ENCODE measurements at places on chromosomes 5 and 9.

DNA sequence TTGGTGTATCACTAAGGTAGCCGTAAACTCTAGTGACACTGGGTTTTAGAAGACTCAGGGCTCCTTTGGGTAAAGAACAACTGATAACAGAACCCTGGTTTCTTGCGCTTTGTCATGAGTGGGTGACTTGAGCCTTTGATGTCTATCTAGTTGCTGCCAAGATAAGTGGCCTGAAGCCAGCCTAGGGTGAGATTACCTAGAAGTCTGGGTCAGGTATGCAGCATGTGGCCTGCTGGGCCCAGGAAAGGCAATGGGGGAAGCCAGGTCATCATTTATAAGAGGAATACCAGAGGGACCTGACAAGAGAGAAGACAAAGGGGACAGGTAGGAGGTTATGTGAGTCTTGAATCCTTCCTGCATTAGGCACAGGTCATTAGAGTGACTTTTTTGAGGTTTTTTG, 23.2 kb upstream of the GARNL3 start:
- no peak for DNase-seq

- no peak for DNase-seq
Observed at GRCh38 chr9:37155601-37156000, 35.2 kb downstream of the ZCCHC7 start.

GRCh38 chr9:93577975-93578682, 1.7 kb downstream of the PHF2 start:
- no peak for DNase-seq

DNA sequence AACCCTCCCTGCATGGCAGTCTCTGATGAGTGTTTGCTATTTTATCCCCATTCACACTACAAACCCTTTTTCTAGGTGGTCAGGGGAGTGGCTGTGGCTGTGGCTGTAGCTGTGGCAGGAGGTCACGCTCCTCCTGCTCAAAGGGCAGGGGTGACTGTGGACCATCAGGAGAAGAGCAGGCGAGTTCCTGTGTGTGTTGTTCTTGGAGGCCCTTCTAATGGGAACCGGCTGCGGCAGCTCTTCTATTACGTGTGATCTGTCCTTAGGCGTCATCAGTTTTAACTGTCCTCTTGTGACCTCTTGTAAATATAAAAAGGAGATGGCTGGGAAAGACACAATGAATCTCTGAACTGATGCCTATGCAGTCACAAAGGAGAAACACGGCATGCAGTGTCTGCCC, 65.1 kb downstream of the ANKH start:
- DNase-seq: no peak

- DNase-seq: no peak
Observed at GRCh38 chr9:37466037-37466709, 923 bp upstream of the ZBTB5 start.

GRCh38 chr5:35816881-35817521, 39.7 kb upstream of the IL7R start:
- no peak for DNase-seq

- DNase-seq: no peak
Observed at GRCh38 chr5:179137643-179138567, 77.7 kb downstream of the ZNF354C start.

GRCh38 chr5:77816686-77817085, 40.5 kb upstream of the TBCA start:
- DNase-seq: no peak

GRCh38 chr5:57004800-57005199, 52.9 kb upstream of the MIER3 start:
- no peak for DNase-seq

DNA sequence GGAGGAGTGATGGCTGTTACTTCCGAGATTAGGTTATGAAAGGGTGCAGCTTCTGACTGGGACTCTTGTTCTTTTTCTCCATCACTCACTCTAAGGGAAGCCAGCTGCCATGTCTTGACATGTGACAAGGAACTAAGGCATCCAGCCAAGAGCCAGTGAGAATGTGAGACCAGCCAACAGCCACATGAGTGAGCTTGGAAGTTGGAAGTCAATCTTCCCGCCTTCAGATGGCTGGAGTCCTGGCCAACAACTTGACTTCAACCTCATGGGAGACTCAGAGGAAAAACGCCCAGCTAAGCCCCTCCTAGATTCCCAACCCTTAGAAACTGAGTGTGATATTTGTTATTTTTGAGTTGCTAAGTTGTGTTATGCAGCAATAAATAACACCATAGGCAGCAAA, 201.1 kb downstream of the SNX18 start:
- DNase-seq: no peak

DNA sequence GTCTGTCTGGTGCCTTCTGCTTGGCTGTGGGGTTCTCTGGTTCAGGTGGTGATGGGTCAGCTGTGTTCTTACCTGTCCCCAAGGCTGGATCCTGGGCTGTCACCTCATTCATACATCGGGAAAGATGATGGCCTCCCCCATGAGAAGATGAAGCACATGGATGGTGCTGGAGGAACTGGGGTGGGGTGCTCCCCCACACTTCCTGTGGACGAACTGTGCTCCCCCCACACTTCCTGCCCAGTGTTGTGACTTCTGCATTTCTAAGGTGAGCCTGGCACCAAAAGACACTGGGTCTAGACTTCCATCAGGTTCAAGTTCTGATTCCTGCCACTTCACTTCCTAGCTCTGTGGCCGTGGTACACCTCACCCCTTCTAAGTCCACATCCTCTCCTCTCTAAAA, 4.3 kb upstream of the SURF6 start:
- no peak for DNase-seq

DNA sequence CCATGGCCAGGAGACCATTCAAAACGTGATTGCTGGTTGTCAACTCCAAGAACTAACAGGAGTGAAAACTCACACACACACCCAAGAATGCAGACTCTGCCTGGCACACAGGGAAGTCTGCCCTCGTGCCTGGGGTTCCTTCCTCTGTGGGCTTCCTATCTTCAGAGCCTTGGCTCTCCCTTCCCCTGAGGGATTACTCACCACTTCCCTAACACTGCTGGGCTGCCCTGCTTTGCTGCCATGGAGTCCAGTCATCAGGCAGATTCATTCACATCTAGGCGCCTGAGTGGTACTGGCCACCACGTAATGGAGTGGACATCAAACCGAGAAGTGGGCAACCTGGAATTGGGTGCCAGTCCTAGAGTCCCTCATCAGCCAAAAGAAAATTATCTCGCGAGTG, 76.4 kb upstream of the PRSS3 start:
- no peak for DNase-seq

DNA sequence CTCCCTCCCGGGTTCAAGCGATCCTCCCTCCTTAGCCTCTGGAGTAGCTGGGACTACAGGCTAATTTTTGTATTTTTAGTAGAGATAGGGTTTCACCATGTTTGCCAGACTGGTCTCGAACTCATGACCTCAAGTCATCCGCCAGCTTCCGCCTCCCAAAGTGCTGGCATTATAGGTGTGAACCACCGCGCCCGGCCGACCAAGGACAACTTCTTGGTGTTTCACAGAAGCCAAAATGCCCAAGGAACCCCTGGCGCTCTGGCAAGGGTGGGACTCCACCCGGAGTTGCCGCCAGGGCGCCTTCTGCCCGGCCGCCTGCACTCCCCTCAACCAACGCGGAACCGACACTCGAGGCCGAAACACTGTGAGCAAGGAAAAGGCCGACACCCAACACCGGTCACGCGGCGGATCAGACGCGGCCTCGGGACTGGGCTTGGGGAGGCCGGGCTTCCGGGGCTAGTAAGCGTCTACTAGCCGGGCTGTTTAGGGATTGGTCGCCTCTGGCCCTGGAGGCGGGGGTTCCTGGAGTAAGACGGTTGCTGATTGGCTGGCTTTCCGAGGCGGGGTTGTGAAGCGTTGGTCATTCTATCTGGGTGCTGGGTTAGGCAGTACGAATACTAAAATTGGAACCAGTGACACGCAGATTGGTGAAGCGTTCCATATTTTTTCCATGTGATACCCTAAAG, 7.7 kb upstream of the CFAP157 start:
- DNase-seq: peak; percentile 73

GRCh38 chr9:79012561-79012960, 559.2 kb upstream of the TLE4 start:
- DNase-seq: no peak

GRCh38 chr5:125199373-125199772, 452.9 kb upstream of the ZNF608 start:
- DNase-seq: no peak

DNA sequence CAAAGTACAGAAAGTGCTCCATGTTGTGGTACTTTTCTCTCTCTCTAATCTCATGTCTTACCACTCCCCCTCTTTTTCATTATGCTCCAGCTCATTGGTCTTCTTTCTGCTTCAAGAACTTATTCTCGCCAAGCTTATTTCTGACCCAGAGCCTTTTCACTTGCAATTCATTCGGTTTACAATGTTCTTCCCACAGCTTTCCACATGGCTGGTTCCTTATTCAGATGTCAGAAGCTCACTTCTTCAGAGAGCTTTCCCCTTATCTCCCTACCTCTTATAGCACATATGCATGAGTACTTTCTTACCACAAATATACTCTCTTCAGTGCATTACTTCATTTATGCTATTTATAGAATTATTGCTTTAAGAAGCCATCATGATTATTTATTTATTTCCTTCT, 338.8 kb upstream of the ATP10B start:
- no peak for DNase-seq
